CD4-positive, alpha-beta memory T cell (primary cell): ENCODE measurements at places on chromosomes 2 and 18. TPM values are rescaled to one million over a fixed set of nuclear protein-coding genes. Genes with fewer than 3 reads are reported as not detected.
A peak's percentile ranks its signal among the peaks of the same experiment; 100 is the strongest.

The PXDN gene
- total RNA-seq: not detected

The LOXHD1 gene
- not detected for total RNA-seq

GRCh38 chr2:125280265-125280664 is 1255.2 kb downstream of the CNTNAP5 start:
- no peak overlapping the region for H3K27ac ChIP-seq
- no peak for DNase-seq
- no peaks in the 10 kb centered on the region for H3K27me3 ChIP-seq
- H3K4me3 ChIP-seq: no peak overlapping the region

GRCh38 chr2:62257466-62257865 is 61.6 kb downstream of the B3GNT2 start:
- no peak overlapping the region for H3K4me3 ChIP-seq
- no peak overlapping the region for H3K27ac ChIP-seq
- no peaks in the 10 kb centered on the region for H3K4me1 ChIP-seq
- H3K27me3 ChIP-seq: no peaks in the 10 kb centered on the region
- DNase-seq: no peak
- H3K36me3 ChIP-seq: no peaks in the 10 kb centered on the region

DNA sequence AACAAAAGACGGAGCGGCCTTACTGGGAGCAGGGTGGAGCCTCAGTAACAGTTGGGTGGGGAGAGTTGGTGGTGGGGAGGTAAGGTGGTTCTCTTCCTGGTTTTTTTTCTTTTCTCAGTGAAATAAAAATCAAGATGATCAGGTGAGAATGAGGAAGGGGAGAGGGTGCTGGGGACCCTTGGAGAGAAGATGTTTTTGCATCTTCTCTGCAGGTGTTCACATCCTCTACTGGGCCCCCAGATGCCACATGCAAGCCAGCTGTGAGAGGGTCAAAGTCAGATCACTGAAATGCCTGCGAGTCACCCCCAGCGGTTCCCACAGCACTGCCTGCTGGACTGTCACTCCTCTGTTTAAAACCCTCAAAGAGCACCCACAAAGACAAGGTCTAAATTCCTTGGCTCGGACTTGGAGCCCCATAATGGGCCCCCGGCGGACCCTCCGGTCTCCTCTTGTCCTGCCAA is 69.8 kb upstream of the FHL2 start:
- no peaks in the 10 kb centered on the region for H3K4me1 ChIP-seq
- H3K4me3 ChIP-seq: no peak overlapping the region
- no peaks in the 10 kb centered on the region for H3K36me3 ChIP-seq
- H3K27ac ChIP-seq: no peak overlapping the region

DNA sequence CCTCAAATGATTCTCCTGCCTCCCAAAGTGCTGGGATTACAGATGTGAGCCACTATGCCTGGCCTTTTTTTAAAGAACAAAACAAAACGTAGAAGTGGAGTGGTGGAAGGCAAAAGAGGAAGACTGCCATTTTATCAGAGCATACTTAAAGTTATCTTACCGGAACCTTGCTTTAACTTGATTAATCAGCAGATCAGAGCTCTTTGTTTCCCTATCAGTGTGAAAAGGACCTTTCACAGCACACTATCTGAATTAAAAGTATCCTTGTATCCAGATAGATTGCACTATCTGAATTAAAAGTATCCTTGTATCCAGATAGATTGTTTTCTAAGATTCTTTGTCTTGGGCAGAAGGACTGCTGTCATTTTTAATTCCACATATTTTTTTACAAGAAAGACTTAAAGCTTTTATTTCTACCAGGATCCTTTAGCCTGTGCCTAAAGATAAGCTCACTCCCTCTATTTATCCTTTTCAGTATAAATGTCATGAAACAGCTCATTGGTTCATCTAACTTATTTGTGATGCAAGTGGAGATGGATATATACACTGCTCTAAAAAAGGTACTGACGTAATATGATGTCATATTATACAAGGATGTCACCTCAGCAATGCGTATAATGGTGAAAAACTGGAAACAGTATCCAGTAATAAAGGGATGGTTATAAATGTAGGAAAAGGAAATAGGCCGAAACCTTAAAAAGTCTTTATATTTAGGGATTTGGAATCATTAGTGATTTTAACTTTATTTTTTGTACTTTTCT is 17.8 kb downstream of the GMCL1 start:
- H3K36me3 ChIP-seq: peaks cover 26% of the 10 kb centered on the region
- H3K27ac ChIP-seq: no peak overlapping the region
- no peaks in the 10 kb centered on the region for H3K4me1 ChIP-seq
- DNase-seq: no peak

DNA sequence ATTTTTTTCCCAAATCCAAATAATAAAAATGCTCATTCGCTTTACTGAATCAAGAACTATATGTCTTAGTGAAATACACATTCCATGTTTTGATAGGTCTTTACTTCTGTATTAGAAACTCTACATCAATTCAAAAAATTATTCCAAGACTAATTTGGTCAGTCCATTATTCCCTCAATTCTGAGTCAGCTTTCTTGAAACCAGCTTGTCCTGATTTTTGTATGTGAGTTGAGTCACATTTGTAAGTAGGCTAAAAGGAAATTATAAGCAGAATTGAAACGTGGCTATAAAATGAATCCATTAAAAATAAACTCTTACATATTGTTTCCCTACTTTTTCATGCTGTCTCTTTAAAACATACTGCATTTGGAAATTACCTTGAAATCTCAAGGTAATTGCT is 113.0 kb downstream of the DNER start:
- H3K27ac ChIP-seq: no peak overlapping the region
- no peaks in the 10 kb centered on the region for H3K36me3 ChIP-seq
- H3K4me1 ChIP-seq: no peaks in the 10 kb centered on the region
- no peak for DNase-seq
- no peaks in the 10 kb centered on the region for H3K27me3 ChIP-seq
- no peak overlapping the region for H3K4me3 ChIP-seq

GRCh38 chr18:56541340-56541739 is 97.1 kb downstream of the TXNL1 start:
- DNase-seq: no peak
- H3K36me3 ChIP-seq: no peaks in the 10 kb centered on the region
- H3K27ac ChIP-seq: no peak overlapping the region
- H3K4me3 ChIP-seq: no peak overlapping the region

GRCh38 chr2:72778410-72778809 is 47.4 kb downstream of the EXOC6B start:
- no peaks in the 10 kb centered on the region for H3K4me1 ChIP-seq
- no peak for DNase-seq
- no peaks in the 10 kb centered on the region for H3K36me3 ChIP-seq
- no peak overlapping the region for H3K4me3 ChIP-seq
- H3K27ac ChIP-seq: no peak overlapping the region
- no peaks in the 10 kb centered on the region for H3K27me3 ChIP-seq

GRCh38 chr2:10931710-10932255 is 20.0 kb downstream of the KCNF1 start:
- no peak overlapping the region for H3K4me3 ChIP-seq
- no peak for DNase-seq
- H3K27ac ChIP-seq: no peak overlapping the region
- no peaks in the 10 kb centered on the region for H3K4me1 ChIP-seq

DNA sequence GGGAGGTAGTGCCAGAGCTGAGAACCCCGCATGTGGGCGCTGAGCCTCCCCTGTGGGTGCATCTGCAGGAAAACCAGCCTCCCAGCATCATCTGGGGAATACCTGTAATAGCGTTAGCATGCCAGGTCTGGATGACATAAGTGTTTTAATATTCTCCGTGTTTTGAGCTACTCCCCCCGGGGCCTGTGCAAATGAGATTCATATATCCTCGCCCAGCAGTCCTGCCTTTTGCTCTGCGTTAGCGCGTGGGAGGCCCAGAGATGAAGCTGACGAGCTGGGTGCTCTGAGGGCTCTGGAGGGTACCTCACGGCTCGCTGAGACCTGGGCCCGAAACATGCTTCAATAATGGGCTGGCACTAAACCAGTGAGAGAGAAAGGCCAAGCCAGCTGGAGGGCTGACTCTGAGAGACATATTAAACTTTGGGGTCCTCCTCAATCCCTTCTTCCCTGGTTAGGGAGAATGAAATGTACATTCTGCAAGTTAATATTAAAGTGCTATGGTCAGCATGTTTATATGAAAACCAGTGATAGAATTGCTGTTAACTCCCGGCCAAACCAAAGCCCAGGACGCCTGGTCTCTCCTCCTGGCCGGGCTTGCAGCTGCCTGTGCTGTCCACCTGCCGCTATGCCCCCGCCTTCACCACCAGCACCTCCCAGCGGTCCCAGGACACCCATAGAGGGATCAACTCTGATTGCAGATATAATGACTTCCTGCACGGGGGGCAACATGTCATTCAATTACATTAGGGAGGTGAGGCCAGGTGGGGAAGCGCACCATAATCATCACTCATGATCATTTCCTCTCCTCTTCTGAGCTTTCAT is 77.0 kb downstream of the EDAR start:
- no peak for DNase-seq
- no peaks in the 10 kb centered on the region for H3K27me3 ChIP-seq
- no peaks in the 10 kb centered on the region for H3K4me1 ChIP-seq
- H3K4me3 ChIP-seq: no peak overlapping the region

DNA sequence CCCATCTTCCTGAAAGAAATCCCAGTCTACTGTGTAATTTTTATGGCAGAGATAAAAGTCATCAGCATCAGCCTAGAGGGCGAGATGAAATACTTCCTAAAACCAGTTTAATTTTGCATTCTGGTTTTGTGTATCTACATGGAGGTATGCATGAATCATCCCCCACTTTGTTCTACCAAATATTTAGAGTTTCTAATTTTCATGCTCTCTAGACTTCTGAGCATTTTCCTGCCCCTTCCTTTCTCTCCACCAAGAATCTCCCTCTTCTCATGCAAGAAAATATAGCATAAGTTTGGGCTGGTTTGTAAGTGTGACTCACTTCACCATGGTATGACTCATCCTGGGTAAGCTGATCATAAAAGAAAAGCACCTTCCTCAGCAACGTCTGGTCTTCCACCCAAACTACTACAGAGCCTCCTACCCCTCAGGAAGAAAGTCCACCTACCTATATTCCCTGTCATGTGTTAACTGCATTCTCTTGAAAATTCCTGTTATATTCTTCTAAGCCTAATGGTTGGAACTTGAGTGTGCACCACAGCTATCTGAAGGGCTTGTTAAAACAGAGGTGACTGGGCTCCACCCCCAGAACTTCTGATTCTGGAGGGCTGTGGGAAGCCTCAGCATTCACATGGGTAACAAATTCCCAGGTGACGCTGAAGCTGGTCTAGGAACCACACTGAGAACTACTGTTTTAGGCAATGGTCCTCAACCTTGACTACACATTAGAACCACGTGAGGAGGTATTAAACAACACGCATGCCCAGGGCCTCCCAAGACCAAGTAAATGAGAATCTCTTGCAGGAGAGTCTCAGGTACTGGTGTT is 37.4 kb upstream of the RAPGEF4 start:
- H3K4me3 ChIP-seq: no peak overlapping the region
- no peak overlapping the region for H3K27ac ChIP-seq
- H3K4me1 ChIP-seq: peaks cover 4% of the 10 kb centered on the region
- no peaks in the 10 kb centered on the region for H3K27me3 ChIP-seq
- DNase-seq: no peak
- H3K36me3 ChIP-seq: no peaks in the 10 kb centered on the region

GRCh38 chr2:196233805-196234475 is 62.6 kb upstream of the STK17B start:
- H3K4me3 ChIP-seq: no peak overlapping the region
- peaks cover 96% of the 10 kb centered on the region for H3K4me1 ChIP-seq
- no peaks in the 10 kb centered on the region for H3K27me3 ChIP-seq
- no peaks in the 10 kb centered on the region for H3K36me3 ChIP-seq
- peak overlapping the region; percentile 15 for H3K27ac ChIP-seq

The BUB1 gene
- total RNA-seq: 1.7 TPM

GRCh38 chr2:163737563-163737962 is 1.8 kb upstream of the FIGN start:
- no peaks in the 10 kb centered on the region for H3K36me3 ChIP-seq
- no peaks in the 10 kb centered on the region for H3K4me1 ChIP-seq
- no peak for DNase-seq
- H3K27ac ChIP-seq: no peak overlapping the region
- H3K4me3 ChIP-seq: no peak overlapping the region
- H3K27me3 ChIP-seq: no peaks in the 10 kb centered on the region

DNA sequence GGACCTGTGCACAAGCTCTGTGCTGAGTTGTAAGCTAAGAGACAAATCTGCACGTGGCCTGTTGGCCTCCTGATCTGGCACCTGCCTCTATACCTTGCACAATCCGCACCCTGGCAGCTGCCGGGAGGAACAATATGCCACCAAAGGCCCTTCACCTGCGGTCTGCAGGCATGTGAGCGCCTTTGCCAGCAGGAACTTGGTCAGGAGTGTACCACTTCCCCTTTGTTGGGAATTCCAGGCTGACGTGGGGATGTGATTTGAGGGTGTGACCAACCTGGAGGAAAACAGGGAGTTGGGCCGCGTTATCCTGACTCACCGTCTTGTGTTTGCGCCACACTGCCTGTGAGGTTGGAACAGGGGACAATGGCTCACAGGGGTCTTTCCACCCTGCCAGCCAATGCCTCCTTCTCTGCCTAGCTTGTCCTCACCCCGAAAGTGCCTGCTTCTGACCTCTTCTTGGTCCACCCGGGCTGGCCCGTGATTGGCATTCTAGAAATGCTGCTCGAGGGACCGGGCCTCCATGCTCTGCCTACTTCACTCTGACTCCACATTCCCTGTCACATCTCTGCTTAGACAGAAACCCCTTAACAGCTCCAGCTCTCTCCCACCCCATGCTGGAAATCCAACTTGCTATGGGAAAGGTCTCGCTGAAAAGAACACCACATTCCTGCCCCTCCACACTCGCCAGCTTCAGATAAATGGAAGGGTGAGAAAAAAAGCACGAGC is 67.1 kb upstream of the MAP4K4 start:
- H3K27ac ChIP-seq: no peak overlapping the region
- H3K4me1 ChIP-seq: no peaks in the 10 kb centered on the region
- DNase-seq: no peak
- H3K4me3 ChIP-seq: no peak overlapping the region

The LONRF2 gene
- total RNA-seq: 0.03 TPM

The RFX8 gene
- 1.2 TPM for total RNA-seq

The COL4A3 gene
- 0.03 TPM for total RNA-seq

DNA sequence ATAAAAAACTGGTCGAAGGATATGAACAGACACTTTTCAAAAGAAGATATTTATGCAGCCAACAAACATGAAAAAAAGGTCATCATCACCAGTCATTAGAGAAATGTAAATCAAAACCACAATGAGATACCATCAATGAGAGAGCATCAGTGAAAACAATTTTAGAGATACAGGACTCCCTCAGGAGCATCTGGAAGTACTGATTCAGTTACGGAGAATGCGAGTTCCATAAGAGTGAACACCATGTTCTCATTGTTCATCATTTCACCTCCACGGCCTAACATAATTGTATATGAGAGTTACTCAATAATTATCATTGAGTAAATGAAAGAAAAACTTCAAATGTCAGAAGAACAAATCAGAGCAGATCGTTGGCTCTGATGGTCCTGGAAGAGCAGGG is 140.9 kb upstream of the TANK start:
- DNase-seq: no peak
- H3K36me3 ChIP-seq: no peaks in the 10 kb centered on the region
- H3K27me3 ChIP-seq: no peaks in the 10 kb centered on the region
- H3K4me1 ChIP-seq: no peaks in the 10 kb centered on the region
- H3K4me3 ChIP-seq: no peak overlapping the region
- no peak overlapping the region for H3K27ac ChIP-seq

- no peaks in the 10 kb centered on the region for H3K27me3 ChIP-seq
- H3K27ac ChIP-seq: no peak overlapping the region
- no peak overlapping the region for H3K4me3 ChIP-seq
- no peak for DNase-seq
- no peaks in the 10 kb centered on the region for H3K36me3 ChIP-seq
Measured at GRCh38 chr2:197628043-197628500, 47.3 kb downstream of the RFTN2 start.

- no peaks in the 10 kb centered on the region for H3K4me1 ChIP-seq
- no peak overlapping the region for H3K27ac ChIP-seq
- no peaks in the 10 kb centered on the region for H3K27me3 ChIP-seq
- DNase-seq: no peak
- H3K36me3 ChIP-seq: no peaks in the 10 kb centered on the region
Measured at GRCh38 chr18:48570313-48570712, 31.5 kb downstream of the CTIF start.

The DSG2 gene
- not detected for total RNA-seq
